Stimulated activated CD8-positive, alpha-beta memory T cell treated with anti-CD3 and anti-CD28 coated beads, Interleukin-7, amount 100 ng/mL, for 1 hour (primary cell): ENCODE measurements at places on chromosomes 11 and 22.
A peak's percentile ranks its signal among the peaks of the same experiment; 100 is the strongest.

DNA sequence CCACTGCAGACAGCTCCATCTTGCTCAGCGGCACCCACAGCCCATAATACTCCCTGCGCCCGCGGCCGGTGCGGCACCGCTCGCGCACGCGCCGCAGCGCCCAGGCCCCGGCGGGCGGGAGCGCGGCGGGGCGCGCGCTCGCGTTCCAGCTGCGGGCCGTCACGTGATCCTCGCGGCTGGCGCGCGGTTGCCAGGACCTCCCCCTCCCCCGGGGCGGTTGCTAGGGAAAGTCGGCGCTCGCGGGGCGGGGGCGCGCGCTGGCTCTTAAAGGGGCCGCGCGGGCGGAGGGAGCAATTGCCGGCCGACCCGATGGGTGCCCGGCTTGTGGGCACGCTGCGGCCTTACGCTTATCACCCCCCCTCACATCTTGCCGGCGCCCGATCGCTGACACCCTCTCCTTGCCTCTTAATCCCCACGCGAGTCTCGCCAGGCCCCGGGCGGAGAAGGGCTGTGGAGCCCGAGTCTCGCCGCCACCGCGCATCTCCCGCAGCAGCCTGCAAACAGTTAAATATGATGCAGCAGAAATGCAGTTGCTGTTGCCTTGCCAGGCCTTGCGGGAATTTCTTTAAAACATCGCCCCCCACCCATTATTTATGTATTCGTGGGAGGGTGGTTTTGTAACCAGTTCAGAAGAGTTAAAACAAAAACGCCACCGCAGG, at the start of gene CBX6:
CBX6 (minus strand) TSS at position 45 of the 659 bp plus-strand sequence; CDS start at position 19, 26 bp downstream.
- DNase-seq: peak; percentile 91

DNA sequence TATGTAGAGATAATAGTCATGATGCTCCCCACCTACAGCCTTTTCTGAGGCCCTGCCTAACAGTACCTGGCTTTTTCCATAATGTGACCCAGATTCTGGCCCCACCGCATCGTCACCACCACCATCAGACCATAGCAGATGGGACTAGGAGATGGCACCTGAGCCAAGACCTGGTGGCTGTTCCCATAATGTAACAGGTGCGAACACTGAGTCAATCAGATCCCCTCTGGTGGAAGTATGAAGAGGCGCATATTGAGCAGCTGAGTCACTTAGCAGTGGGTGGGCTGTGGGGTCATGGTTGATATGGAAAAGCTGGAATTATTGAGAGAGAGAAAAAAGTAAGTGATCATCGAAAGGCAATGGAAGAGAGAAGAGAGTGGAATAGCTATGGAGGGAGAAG, 578.0 kb upstream of the CADM1 start:
- DNase-seq: no peak

DNA sequence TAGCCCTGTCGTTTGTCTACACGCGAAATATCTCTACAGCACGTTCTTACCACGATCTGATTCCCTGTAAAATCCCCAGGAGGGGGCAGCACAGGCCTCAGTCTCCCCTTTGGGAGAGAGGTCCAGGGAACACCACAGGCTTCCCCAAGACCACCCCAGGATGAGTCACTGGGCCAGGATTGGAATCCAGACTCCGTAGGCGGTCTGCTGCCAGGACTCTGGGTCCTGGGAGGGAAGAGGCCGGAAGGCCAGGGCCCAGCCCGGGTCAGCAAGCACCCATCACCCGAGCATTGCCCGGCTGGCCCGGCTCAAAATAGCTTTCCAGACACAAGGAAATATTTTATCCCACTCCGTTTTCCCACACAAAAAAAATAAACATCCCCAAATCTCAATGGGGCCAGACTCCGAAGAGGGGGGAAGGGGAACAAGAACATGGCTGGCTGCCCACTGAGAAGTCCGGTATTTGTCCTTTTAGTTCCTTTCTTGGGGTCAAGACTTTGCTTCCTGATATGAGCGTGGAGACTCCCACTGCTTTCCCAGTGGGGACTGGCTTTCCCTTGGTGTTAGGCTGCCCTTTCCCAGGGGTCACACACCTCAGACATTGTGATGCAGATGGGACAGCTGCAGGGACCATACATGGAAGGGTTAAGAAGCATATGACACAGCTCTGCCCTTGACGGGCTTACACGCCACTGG, 91.3 kb downstream of the LRRC32 start:
- DNase-seq: no peak

- DNase-seq: no peak
Observed at GRCh38 chr11:35029979-35030682, 108.8 kb upstream of the CD44 start.

GRCh38 chr11:612201-612960, 3.4 kb downstream of the IRF7 start:
- DNase-seq: no peak

GRCh38 chr11:93967258-93967657, 53.9 kb upstream of the HEPHL1 start:
- DNase-seq: no peak

- no peak for DNase-seq
Observed at GRCh38 chr11:119417726-119418540, 5.0 kb downstream of the THY1 start.

GRCh38 chr11:32427616-32427934, 7.8 kb downstream of the WT1 start:
- DNase-seq: no peak

DNA sequence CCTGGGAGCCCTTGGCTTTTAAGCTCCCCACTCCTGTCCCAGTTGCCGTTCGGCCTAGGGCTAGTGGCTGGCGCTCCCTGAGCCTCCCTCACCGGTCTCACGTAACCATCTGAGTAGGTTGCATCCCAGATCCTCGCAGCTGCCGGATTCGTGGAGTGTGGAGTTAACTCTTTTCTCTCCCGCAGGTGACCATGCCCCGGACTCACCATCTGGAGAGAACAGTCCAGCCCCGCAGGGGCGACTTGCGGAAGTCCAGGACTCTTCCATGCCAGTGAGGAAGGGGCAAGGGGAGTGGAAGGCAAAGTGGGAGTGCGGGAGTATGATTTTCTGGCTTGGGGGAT, 902 bp downstream of the MUS81 start:
- no peak for DNase-seq

- DNase-seq: no peak
Observed at GRCh38 chr22:45225732-45226502, 14.8 kb downstream of the KIAA0930 start.

DNA sequence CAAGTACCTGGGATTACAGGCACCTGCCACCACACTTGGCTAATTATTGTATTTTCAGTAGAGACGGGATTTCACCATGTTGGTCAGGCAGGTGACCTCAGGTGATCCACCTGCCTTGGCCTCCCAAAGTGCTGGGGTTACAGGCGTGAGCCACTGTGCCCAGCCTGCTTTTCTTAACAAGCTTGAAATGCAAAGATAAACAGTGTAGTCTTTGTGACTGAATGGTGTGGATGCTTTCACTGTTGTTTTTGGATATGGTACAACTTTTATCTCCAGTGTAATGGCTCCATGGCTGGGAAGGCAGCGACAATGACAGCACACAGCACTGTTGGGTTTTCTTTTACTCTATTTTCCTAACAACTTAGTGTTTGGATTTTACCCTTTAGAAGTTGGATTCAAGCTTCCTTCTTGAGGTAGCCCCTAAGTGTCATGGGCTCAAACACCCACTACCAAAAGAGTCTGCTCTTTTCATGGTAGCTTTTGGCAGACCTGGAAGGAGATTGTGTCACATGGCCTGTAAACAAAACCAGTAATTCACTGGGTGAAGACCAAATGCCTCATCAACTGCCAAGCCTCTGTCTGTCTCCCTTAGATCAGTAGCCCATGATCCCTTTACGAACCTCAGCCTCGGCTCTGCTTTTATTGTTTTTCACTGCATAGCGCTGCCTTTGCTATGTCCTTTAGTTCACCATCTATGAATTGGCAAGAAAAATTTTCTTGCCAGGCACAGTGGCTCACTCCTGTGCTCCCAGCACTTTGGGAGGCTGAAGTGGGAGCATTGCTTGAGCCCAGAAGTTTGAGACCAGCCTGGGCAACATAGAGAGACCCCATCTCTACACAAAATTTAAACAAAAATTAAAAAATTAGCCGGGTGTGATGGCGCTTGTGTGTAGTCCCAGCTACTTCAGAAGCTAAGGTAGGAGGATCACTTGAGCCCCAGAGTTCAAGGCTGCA, 6.4 kb downstream of the VPS51 start:
- no peak for DNase-seq
